Thymus (tissue), 14 donors: ENCODE measurements at places on chromosomes 4 and X.

- DNase-seq, result no peak
Observed at GRCh38 chr4:15799701-15800100, 21.6 kb downstream of the CD38 start.

- DNase-seq, result no peak
Observed at GRCh38 chrX:39519566-39520301, 578.0 kb downstream of the BCOR start.

GRCh38 chr4:40600850-40601249, 28.8 kb downstream of the RBM47 start:
- DNase-seq, result no peak

- no peak for DNase-seq
Observed at GRCh38 chr4:8019396-8020365, 80.0 kb upstream of the AFAP1 start.

- no peak for DNase-seq
Observed at GRCh38 chr4:147367891-147368290, 113.0 kb upstream of the EDNRA start.

DNA sequence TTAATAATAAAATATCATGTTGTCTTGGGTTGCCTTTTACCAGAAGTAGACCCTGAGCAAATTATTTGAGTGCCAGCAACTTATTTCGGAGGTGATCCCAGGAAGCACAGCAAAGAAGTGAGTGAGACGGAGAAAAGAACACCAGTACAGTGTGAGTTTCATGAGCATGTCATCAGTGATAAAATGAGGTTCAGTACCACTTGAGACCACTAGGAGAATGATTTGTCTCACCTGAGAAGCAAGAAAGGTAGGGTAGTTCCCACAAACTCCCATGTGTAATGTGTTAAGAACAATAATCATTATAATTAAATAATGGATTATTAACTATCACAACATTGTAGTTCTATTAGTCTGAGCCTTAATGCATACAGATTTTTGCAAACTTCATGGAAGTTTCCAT, 112.8 kb upstream of the DMD start:
- no peak for DNase-seq

GRCh38 chr4:41661442-41662076, 87.0 kb downstream of the PHOX2B start:
- DNase-seq, result peak; percentile 20

- no peak for DNase-seq
Observed at GRCh38 chrX:99371976-99372595, 1038.0 kb downstream of the PCDH19 start.

DNA sequence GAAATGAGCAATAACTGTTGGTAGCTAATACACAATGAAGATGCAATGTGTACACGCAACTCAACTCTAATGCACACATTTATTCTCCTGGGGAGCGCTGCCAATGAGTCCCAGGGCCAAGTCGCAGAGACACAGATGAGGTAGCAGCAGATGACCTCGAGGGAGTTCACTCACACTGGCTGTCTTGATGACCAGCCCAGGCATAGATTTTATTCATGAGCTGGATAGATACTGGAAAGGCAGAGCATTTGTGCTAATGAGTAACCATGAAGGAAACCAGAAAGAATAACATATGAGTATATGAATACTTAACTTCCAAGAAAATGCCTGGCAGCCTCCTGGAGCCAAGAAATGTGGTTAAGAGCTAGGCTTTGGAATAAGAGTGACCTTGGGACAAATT, 42.3 kb downstream of the RASL11B start:
- DNase-seq, result no peak

GRCh38 chr4:76090241-76090691, 15.8 kb downstream of the ART3 start:
- DNase-seq, result peak; percentile 9

- DNase-seq, result no peak
Observed at GRCh38 chrX:65586491-65586890, 51.9 kb upstream of the LAS1L start.

- DNase-seq, result no peak
Observed at GRCh38 chr4:135434936-135435335, 1233.3 kb upstream of the PABPC4L start.

- no peak for DNase-seq
Observed at GRCh38 chr4:143184217-143184502, 557 bp upstream of the USP38 start.

- no peak for DNase-seq
Observed at GRCh38 chrX:72348247-72348979, 42.7 kb upstream of the CITED1 start.

- no peak for DNase-seq
Observed at GRCh38 chr4:176653401-176654220, 139.1 kb downstream of the VEGFC start.

- DNase-seq, result no peak
Observed at GRCh38 chr4:154313004-154313585, 178.5 kb downstream of the DCHS2 start.

- DNase-seq, result no peak
Observed at GRCh38 chr4:159455675-159456237, 352.9 kb downstream of the RAPGEF2 start.

DNA sequence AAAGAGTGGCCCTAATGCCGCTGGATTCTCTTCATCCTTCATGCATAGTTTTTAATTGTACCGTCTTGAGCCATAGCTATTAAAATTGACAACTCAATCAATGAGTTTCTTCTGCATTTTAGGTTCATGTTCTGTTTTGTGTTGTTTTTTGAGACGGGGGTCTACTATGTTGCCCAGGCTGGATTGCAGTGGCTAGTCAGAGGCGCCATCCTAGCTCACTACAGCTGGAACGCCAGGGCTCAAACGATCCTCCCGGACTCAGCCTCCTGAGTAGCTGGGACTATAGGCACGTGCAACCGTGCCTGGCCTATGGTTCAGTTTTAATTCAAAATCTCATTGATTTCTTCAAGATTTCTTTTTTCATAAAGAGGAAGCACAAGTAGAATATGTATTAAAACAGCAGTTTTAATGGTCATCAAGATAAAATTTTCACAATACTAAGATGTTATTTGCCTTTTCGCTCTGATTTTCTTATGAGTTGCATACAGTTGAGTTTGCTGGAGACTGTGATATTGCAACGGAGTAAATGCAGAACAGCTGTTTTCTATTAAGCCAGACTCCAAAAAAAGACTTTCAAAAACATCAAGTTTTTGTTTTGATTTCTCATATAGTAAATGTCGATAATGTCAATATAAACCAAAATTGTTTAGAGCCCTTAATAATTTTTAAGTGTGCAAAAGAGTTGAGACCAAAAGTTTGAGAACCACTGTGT, 1.1 kb upstream of the STX18 start:
- no peak for DNase-seq

- peak; percentile 20 for DNase-seq
Observed at GRCh38 chr4:42750091-42750490, 93.2 kb upstream of the ATP8A1 start.

- no peak for DNase-seq
Observed at GRCh38 chr4:145093638-145094037, 4.4 kb downstream of the ANAPC10 start.

DNA sequence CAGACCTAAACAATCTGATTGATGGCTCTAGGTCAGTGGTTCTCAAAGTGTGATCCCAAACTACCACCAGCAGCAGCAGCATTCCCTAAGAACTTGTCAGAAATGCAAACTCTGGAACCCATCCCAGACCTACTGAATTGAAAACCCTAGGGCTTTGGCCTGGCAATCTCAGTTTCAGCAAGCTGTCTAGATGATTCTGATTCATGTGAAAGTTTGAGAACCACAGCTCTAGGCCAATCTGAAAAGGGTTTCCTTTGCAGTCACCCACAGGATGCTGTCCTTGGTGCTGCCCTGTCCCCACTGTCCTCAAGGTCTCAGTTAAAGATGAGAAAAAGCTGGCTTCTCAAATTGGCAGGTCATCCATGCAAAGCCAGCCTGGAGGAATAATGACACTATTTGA, 34.8 kb downstream of the SMPX start:
- DNase-seq, result no peak
